Foreskin fibroblast (primary cell): ENCODE measurements at places on chromosomes 12 and 14.

- DNase-seq: peak; percentile 76
Observed at GRCh38 chr12:15846887-15847286, 35.3 kb upstream of the STRAP start.

DNA sequence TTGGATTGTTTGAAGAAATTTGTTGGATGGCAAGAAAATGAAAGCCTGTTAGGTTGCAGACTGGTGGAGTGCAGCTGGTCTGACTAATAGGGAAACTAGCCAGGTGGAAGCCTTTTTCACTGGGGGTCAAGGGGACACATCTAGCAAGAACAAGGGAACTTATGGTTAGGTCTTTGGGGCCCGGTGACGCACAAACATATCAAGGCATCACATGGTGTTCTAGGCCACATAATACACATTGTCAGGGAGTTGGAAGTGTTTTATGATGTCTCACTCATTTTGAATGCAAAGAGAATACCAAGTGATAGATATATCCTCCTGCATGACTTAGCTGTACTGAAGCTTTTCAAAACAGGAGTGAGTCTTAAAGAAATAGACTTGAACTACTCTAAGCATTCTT lies 351.2 kb downstream of the KCNH5 start:
- peak; percentile 57 for DNase-seq

DNA sequence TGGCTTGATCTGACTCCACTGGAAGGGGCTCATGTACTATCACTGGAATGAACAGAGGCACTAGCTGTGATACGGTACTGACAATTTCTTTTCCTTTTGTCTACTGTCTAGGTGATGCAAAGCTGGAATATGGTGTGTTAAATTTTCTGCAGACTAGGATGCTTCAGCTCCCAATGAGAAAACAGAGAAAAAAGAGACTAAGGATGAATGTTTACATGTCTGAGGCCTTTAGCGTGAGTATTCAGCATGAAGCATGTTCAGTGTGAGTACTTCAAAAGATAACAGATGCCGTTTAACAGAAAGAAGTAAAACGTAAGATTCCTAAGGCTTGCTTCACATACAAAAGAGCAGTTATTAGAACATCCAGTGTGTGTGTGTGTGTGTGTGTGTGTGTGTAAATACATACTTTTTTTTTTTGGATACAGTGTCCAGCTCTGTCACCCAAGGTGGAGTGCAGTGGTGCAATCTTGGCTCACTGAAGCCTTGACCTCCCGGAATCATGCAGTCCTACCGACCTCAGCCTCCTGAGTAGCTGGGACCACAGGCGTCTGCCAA lies 92.3 kb upstream of the FERMT2 start:
- DNase-seq: no peak

DNA sequence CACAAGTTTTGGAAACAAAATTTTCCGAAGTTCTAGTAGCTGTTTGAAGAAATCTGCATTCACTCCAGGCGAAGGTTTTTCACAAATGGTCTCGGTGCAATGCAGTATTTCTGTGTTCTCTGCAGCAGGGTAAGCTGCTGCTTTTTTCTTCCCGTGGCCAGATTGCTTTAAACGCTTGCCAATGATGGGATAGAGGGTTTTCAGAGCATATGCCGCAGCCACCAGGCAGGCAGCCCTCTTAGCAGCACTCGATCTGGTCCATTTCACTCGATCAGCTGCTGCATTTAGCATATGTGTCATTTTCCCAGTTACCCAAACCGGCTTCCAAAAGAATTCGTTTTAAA lies 315 bp downstream of the ABCD2 start:
- no peak for DNase-seq

DNA sequence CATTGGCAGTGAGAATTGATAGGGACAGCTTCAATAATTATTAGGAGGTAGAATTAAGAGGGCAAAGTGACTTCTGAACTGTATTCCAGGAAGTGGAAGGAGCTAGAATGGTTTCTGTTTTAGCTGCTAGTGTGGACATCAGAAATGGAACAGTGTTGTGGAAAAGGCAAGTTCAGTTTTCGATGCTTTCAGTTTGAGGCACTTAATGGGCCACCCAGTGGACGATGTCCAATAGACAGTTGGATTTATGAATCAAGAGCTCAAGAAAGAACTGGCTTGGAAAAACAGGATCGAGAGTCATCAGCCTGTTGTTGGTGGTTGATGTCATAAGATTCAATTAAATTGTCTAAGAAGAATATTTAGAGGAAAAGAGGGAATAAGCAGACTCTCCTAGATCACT lies 136.3 kb downstream of the DYRK2 start:
- no peak for DNase-seq

GRCh38 chr12:27491226-27491625 lies 32.8 kb upstream of the PPFIBP1 start:
- no peak for DNase-seq

DNA sequence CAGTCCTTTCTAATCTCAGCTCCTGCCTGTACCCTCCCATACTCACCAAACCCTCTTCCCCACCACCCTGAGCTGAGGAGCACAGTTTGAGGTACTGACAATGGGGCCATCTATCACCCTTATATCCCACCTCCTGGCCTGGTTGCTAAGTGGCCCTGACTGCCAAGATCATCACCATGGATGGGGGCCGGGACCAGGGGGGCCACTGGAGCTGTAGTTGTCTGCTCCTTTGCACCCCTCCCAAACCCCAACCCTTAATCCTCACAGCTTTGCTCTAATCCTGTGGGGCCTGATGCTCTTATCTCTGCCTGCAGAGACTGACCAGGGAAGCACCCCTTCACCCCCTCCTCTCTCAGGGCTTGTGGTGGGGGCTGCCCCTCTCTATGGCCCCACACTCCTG lies 395 bp upstream of the GNB3 start:
- DNase-seq: no peak

- DNase-seq: no peak
Observed at GRCh38 chr12:65657635-65658034, 166.6 kb upstream of the HMGA2 start.

DNA sequence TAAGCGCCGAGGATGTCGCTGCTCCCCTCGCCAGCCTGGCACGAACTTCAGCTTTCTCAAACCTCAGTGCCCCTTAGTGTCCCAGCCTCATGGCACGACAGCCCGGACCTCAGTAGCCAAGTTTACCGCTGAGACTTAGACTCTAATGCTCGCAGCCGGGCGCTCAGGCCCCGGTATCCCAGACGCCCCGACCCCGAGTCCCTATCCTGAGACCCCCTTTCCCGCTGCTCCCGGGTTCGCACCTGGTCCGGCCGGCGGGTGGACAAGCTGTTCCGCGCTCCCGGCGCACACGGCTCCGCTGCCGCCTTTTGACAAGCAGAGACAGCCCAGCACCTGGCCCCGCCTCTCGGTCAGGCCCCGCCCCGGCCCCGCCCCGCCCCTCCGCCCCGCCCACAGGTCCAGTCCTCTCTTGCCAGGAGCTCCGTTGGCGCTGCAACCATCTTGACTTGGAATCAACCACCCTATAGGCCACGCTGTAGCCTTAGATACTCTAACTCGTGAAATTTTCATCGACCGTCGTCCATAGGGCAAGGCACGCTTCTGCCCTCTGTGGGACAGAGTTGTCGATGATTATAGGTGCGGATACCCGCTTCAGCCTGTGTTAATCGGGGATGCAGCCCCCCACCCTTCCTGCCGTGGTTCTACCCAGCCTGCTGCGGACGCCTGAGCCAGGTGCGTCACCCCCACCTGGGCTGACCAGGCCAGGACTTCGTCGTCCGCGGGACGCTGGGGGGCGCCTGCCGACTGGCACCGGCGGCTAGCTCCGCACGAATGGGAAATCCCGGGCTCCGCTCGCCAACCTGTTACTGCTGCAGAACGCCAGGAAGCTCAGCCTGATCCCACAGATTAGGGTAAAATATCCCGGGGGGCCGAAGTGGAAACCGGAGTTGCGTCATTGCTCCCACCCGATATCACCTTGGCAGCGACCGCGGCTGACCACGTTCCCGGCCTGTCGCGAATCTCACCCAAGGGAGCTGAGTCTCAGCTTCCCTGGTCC lies at the start of gene VDR:
VDR (minus strand) TSS at position 282 of the 997 bp plus-strand sequence. CDS start 25,881 bp downstream, outside the sequence.
- DNase-seq: peak; percentile 64

DNA sequence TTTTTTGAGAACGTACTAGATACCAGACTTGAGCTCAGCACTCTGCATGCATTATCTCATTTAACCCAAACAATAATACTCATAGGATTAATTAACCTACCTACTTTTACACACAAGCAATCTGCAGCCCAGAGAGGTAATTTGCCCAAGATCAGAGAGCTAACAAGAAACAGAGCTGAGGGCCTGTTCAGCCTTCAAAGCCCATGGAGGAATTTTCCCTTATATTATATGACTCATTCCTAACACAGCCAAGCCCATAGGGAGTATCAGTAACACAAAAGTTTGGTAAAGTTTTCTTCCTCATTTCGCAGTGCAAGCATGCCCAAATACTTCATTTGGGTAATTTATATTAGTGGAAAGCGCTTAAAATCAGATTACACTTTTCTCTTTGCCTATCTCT lies 94.7 kb downstream of the GALC start:
- DNase-seq: no peak

GRCh38 chr12:93778306-93778705 lies 101.1 kb downstream of the CRADD start:
- DNase-seq: peak; percentile 78

DNA sequence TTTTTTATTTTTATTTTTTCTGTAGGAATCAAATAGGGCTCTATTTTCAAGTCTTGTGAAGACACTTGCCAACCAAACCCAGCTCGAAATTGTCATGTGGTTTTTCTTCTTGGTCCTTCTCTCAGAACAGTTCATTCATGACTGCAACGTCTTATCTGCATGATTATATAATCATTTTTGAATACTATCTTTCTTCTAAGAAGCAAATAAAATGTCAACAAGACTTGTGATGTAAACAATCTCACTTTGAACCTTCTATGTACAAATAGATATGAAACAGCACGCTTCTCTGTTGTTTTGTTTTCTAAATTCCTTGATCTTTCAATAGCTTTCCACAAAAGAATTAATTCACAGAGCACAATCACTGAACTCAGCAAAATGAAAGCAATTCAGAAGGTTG lies 320.7 kb downstream of the SOX5 start:
- DNase-seq: no peak

GRCh38 chr12:92242907-92243306 lies 97.3 kb upstream of the BTG1 start:
- peak; percentile 87 for DNase-seq

GRCh38 chr12:105616971-105617540 lies 286.6 kb downstream of the C12orf75 start:
- DNase-seq: no peak

DNA sequence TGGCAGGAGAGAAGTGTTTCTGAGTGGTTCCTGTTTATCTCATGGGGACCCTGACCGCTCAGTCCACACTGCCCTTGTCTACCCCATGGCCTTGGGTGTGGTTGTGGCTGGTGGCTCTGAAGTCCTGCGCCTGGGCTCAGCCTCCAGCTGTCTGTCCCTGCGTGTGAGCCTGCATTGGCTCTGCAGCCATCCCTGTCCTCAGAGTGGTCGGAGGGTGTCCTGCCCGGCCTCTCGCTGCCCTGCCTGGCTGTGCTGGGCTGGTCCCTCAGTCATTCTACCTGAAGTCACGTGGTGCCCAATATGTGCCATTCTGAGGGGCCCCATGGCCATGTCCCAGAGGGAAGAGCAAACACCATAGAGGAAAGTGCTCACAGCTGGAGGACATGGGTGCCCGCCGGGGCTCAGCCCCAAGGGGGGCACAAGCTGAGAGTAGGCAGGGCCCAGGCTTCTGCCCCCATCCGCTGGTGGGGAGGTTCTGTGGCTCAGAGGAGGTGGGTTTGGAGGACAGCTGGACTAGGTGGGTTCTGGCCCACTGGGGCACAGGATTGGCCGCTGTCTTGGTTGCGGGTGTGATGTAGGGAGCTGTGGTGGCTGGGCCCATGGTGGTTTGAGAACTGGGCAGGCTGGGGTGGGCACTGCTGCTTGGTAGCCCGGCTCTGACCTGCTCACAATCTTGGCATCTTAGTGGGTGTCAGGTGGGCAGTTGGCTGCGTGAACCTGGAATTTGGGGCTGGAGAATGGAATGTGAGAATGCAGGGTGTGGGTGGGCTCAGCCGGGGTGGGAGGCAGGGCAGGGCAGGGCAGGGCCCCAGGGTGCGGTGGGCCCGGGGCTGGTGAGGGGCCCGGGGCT lies 11.6 kb downstream of the TEDC1 start:
- no peak for DNase-seq

- peak; percentile 93 for DNase-seq
Observed at GRCh38 chr14:58331111-58331510, 32.8 kb downstream of the ARID4A start.

DNA sequence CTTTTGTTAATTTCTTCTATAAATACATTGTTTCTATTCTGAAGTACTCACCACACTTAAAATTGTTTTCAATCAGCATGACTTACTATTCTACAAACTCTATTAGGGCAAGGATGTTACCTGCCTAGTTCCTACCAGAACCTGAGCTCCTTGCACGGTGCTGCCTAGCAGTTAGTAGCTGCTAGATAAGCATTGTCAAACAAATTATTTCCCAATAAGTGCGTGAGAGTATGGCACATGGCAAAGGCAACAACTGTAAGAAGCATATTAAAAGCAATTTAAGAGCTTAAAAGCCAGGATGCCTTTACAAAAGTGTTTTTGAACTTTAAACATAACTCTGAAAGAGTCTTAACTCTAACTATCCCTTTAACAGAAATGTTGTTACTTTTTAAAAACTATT lies 8.2 kb upstream of the LYZ start:
- no peak for DNase-seq

DNA sequence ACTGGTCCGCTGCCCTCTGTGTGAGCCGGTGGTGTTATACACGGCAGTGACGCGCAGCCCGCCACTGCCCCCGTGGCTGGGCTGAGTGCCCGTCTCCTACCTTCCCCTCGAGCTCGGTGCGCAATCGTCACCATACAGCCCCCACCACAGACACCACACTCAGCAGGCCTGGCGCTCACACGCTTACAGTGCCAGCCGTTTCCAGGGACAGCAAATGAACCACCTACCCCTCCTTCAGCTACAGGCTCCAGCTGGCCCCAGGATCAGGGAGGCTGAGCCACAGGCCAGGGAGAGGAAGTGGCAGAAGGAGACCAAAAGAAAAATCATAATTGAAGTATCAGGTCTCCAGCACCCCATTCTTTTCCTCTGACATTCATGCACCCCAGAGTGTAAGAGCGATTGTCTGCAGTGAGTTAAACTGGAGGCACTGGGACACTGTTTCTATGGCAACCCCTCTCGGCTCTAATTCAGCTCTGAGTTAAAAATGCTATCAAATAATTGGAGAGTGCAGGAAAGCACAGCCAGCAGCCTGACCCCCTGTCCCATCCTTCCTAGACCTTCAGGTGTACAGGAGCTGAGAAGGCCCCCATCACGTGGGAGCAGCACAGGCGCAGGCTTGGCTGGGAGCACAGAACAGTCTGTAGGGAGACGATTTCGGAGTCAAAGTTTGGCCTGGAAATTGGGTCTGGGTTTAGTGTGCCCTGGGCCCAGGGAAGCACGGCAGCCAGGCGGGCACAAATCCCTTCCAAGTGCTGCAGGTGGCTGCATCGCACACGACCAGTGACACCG lies 18.0 kb downstream of the LRTM2 start:
- DNase-seq: no peak
